Cerebellum (tissue), 4 donors: ENCODE measurements at places on chromosomes 7 and 10.

DNA sequence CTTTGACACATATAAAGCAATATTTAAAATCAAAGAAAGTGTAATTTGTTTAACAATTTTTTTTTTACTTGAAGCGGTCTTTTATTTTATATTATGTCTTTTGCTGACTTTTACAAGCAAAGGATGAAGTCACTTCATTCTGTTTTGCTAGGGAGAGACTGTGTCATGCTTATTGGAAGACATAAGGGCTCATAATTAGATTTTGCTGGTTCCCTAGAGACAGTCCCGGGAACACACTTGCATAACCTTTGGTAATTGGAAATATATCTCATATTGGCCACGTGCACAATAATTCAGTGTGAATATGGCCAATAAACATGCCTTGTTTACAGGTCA lies 448 bp upstream of the NET1 start:
- DNase-seq: no peak

DNA sequence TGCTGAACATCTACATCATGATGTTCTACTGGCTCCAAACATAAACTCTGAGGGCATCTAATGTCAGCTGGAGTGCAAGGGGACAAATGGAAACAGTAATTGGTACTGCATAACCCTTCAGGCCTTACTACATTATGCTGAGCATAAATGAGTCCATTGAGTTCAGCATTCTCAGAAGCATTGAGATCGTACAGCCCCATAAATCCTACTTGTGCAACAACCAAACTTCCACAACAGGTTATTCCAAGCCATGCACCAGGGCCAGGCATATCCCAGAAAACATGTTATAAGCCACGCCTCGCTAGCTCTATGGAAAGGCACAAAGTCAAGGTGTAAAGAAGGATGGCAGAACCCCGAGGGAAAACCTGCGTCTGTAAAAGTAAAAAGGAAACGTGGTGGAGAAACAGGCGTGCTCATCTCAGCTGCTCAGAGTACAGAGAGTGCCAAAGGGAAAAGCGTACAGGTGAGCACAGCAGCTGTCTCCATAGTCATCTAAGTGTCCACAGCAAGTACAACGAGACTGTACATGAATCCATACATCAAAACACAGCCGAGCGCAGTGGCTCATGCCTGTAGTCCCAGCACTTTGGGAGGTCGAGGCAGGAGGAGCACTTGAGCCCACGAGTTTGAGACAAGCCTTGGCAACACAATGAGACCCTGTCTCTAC lies 124.6 kb downstream of the PARD3 start:
- no peak for DNase-seq

GRCh38 chr10:2326411-2326810 lies 589.1 kb upstream of the ADARB2 start:
- DNase-seq: no peak

DNA sequence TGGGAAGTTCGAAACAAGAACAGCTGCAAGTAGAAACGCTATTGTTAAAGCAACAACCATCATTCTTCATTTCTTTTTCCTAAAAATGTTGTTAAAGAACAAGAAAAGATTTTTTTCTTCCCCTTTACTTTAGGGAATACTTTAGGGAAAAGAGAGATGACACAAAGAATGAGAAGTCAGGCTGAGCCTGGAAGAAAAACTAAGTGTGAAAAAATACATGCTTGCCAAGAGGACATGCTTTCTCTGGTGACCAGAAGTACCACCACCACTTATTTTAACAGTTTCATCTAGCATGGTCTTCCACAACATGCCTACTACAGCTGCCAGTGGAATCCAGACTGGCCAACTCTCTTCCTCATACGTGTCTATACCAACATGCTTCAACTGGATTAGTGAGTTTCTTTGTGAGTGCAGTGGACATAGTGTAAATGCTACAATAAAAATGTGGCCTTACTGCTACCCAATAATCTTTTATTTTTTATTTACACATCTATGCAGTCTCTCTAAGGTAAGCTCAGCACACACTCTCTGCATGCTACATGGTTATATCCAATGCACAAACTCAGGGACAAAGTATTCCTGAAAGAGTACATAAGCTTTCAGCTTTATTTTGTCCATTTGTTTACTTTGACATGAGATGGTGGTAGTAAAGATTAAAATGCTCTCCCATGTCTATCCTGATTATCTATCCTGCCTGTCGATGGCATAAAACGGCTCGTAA lies 196.2 kb downstream of the TAX1BP1 start:
- no peak for DNase-seq

DNA sequence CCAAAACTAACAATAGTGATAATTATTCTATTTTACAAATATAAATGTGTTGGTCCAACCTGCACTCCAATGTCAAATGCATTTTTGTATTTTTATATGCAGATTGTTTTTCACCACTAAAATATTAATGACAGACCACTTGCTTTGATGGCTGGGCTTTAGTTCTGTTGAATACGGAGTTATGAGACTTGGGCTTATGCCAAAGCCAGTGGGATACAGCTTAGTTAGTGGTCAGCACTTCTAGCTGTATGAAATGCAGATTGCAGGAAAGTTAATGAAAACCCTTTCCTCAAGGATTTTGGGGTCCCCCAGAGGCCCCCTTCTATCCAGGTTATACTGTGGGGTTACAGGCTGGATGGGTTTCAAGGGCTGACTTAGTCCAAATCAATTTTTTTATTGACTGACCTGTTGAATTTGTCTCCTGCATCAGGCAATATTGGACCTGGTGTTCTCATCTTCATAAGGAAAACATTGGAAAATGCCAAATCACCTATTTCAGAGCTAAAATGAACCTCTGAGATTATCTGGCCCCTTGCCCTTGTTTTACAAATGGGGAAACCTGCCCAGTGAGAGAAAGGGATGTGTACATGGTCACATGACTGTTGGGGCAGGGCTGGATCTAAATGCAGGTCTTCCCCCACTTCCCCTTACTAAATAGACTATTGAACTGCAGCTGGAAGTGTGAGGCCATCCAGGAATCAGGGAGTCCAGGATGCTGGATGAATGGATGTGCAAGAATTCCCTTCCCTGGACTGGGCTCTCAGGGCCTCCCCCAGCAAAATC lies 1085.3 kb downstream of the KCNMA1 start:
- DNase-seq: no peak

DNA sequence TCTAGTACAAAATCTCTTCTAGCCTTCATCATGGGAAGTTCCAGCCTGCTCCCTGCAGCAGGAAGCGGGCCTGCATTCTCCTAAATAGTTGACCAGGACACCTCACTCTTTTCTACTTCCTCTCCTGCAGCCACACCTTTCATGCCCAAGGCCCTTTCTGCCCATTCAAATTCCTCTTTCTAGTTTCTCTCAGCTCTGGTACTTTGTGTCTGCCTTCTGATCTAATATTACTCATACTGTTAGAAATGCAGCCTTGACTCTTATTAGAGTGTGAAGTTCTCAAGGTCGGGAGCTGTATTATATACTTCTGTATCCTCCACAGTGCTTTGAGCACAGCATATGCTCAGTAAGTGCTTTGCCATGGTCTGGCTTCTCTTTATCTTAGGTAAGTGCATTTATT lies 103.1 kb downstream of the PRKCQ start:
- DNase-seq: no peak

DNA sequence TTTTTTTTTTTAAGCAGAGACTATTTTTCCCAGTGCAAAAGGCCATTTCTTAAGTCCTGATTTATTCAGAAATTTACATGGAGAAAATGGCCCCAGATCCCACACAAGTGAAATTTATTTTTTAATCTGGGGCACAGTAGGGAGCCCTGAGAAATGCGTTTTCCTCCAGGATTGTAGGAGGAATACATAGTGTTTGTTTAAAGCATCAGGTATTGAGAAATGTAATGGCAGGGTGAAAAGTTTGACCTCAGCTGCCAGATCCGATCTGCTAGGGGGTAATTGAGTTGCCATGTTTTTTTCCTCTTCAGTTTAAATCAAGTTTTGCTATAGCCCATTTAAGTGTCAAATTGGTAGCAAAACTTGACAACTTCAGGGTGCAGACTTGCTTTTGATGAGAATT lies 110.0 kb downstream of the LRMDA start:
- no peak for DNase-seq
